GM12891 (cell line): ENCODE measurements at places on chromosomes 4 and X.
A peak's percentile ranks its signal among the peaks of the same experiment; 100 is the strongest.

- no peak for DNase-seq
Observed at GRCh38 chr4:116122124-116122523, 963.3 kb downstream of the TRAM1L1 start.

- no peak for DNase-seq
Observed at GRCh38 chr4:181272422-181272821, 970.8 kb upstream of the TENM3 start.

- DNase-seq: no peak
Observed at GRCh38 chrX:78111140-78111931, 7.3 kb downstream of the PGK1 start.

GRCh38 chr4:15784959-15785634 lies 7.0 kb downstream of the CD38 start:
- DNase-seq: no peak

DNA sequence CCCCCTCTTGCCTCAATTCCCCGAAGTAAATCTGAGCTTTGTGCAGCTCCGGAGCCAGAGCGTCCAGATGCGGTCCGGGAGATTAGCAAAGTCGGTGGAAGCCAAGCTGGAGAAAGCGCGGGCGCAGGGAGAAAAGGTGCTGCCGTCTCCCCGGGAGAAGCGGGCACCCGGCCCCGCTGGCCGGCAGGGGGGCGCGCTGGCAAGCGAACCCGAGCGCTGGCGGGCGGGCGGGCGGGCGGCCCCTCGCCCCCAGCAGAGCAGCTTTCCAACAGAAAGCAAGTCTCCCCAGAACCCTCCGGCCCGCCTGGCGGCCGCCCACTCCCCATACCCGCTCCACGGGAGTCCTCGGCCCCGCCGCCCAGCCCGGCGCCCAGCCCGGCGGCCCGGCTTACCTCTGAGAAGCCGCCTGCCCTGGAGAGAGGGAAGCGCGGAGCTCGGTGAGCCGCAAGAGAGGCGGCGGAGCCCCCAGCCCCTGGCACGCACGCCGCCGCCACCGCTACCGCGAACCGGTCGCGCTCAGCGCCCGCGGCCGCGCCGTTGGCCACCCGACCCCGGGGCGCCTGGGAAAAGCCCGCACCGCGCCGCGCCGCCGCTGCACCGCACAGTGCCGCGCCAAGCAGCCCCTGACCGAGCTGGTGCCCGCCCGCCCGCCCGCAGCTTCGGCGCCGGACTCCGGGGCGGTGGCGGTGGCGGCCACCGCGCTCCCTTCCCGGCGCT lies 529 bp upstream of the CITED1 start:
- DNase-seq: no peak

- DNase-seq: no peak
Observed at GRCh38 chr4:78370631-78371372, 180.8 kb upstream of the ANXA3 start.

GRCh38 chr4:110198049-110198434 lies 373 bp downstream of the ELOVL6 start:
- DNase-seq: no peak

DNA sequence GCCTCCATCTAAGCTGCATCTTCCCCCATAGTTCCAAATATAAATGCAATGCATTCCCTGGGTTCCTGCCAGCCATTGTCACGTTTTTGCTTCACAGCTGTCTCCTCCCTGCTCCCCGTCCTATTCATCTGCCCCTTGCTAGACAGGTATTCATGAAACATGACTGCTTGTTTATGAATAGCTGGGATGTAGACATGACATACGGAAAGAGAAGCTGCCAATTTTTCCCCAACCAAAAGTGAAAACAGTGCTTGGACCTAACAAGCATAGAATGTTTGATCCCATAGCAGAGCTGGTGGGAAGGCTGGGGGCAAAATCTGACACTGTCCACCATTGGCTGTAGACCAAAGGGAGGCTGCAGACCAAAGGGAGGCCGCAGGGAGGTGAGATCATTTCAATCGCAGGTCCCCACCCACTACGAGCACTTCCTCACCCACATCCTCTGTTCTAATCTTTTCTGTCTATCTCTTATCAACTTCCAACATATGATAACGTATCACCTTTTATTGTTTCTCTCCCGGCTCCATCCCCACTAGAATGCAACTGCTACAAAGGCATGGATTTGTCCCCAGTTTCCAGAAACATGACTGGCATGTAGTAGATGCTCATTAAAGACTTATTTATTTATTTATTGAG lies 8.5 kb upstream of the GYG2 start:
- DNase-seq: no peak

- no peak for DNase-seq
Observed at GRCh38 chr4:45971108-45971507, 152.7 kb downstream of the GABRG1 start.

DNA sequence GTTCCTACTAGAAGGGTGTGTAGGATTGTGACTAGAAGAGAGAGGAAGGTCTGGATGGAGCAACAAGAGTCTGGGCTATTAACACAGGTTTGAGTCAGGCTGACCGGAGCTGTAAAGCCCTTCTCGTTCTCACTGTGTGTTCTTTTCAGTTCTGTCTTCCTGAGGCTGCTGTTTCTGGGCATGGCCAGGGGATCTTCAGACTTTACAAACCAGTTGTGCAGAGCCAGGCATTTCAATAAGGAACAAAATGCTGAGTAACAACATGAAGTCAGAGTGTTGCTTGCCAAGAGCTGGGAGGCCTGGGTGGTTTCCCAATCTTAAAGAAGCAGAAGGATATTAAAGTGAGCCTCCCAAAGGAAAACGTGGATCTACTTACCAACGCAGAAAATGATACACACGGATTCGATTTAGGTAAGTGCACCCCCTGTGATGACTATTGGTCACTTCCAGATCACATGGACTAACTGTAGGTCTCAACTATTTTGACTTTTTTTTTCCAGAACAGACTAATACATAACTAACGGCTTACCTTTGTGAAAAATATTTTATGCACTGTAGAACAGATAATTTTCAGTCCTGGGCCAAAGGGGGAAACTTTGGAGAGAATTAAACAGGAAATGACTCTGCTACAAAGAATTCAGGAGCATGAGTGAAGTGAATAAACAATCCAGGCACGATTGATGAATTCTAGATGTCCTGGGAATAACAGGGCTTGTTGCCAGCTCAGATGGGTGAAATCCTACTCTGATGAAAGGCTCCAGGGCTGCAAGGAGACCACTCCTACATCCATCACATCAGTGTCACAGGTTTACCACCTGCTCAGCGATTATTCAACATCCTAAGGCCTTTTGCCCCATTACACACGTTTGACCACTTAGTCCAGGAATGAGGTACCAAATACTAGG lies 94.5 kb downstream of the ANXA3 start:
- DNase-seq: no peak

DNA sequence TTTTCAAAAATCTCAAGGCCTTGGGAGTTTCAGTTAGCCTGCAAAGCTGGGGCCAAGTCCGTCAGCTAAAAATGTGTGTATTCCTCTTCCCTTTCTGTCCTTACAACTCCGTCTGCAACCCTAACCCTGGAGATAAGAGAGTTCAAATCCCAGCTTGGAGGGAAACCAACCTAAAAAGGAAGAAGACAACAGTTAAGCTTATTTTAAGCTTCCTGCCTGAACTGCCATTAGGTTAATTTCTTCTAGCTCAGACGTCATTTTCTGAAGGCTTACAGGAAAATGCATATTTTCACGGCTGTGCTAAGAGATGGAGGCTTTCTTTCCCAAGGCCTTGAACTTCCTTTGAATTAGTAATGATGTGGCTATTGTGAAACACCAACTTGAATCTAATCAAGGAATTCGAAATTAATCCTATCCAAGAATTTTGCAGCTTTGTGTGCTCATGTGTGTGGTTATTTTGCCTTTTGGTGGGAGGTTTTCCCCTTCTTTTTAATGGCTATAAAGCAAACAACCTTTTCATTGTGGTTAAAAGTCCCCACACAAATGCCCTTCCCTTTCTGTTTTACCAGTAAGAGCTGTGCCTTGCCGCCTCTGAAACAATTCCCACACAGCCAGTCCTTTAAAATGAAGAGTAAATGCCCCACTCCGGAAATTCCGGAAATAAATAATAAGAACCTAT lies 103.5 kb downstream of the IRF2 start:
- no peak for DNase-seq

- DNase-seq: no peak
Observed at GRCh38 chrX:44338361-44338760, 5.1 kb downstream of the EFHC2 start.

GRCh38 chrX:75038925-75039324 lies 113.7 kb upstream of the NEXMIF start:
- no peak for DNase-seq

GRCh38 chr4:8067945-8068896 lies 90.4 kb downstream of the ABLIM2 start:
- no peak for DNase-seq

DNA sequence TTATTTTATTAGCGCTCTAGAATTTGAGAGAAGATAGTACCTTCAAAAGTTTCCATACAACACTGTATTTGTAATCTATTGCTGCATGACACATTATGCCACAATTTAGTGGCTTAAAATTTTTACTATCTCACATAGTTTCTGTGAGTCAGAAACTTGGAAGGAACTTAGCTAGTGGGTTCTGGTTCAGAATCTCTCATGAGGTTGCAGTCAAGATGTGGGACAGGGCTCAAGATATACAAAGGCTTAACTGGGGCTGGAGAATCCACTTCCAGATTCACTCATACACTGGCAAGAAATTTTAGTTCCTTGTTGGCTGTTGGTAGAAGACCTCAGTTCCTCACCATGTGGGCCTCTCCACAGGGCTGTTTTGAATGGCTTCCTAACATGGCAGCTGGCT lies 11.5 kb upstream of the C4orf54 start:
- DNase-seq: no peak

GRCh38 chrX:42432552-42432951 lies 345.4 kb downstream of the PPP1R2C start:
- DNase-seq: no peak

GRCh38 chr4:3803475-3803847 lies 37.3 kb downstream of the ADRA2C start:
- no peak for DNase-seq

- DNase-seq: no peak
Observed at GRCh38 chr4:127224556-127224955, 408.2 kb upstream of the INTU start.

- DNase-seq: no peak
Observed at GRCh38 chrX:149841929-149842328, 39.1 kb upstream of the MAGEA8 start.

GRCh38 chr4:154741922-154742850 lies 1.6 kb upstream of the LRAT start:
- peak; percentile 14 for DNase-seq

DNA sequence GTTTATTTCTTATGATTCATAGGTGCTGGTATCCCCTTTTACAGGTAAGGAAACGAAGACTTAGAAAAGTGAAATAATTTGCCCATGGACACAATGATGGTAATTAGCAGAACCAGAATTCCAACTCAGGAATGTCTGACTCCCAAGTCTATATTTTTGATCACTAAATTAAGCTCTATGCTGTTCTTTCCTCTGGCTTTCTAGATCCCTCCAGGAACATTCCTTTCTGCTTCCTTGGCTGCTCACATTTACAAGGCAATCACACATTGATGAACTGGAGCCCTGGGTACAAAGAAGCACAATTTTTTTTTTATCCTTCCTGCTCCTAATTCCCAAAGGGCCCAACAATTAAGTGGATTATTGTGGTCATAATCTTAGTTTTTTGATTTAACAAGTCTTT lies 7.0 kb upstream of the CDKN2AIP start:
- no peak for DNase-seq

DNA sequence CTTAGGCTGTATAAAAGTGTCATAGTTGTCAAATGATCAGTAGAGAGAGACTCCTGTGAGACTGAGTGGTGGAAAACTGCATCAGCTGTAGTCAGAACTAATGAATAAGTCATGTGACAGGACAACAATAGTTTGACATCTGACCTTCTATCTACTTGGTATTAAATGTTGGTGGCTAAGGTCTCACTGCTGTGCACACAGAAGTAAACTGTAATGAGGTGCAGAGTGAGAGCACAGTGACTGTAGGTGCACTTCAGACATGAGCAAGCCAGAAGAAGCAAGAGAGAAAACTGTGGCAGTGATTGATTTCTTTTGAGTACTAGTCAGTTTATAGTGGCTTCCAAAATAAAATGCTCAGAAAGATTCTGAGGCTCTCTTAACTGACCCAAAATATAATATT lies 803.6 kb downstream of the RAPGEF2 start:
- no peak for DNase-seq

- DNase-seq: no peak
Observed at GRCh38 chr4:155657985-155658680, 8.5 kb upstream of the GUCY1A1 start.

DNA sequence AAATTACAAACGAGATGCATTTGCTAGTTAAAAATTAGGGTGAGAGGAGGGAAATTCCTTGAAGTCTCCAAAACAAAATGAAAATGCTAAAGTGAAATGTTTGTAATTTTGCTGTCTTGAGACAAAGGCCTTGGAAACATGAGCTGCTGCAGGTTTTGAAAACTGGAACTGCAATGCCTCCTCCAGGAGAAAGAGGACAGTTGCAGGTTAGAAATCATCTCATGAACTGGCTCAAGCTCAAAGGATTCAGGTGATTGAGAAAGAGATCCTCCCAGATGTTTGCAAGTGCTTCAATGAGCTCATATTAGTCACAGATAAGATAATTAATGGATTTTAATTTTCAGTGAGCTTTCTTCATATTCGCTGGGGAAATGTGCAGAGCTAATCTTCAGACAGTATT lies 32.4 kb downstream of the SMPX start:
- DNase-seq: no peak

- no peak for DNase-seq
Observed at GRCh38 chrX:72247206-72247942, 8.5 kb upstream of the ERCC6L start.

DNA sequence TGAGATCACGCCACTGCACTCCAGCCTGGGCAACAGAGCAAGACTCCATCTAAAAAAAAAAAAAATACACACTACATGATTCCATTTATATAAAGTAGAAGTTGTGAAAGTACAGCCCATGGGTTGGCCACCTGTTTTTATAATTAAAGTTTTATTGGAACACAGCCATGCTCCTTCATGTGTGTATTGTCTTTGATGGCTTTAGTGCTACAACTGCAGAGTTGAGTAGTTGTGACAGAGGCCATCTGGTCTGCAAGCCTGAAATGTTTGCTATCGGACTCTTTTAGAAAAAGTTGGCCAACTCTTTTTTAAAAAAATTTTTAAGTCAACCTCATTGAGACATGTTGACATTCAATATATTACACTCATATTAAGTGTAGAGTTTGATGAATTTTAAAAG lies 41.2 kb upstream of the DUSP21 start:
- no peak for DNase-seq

DNA sequence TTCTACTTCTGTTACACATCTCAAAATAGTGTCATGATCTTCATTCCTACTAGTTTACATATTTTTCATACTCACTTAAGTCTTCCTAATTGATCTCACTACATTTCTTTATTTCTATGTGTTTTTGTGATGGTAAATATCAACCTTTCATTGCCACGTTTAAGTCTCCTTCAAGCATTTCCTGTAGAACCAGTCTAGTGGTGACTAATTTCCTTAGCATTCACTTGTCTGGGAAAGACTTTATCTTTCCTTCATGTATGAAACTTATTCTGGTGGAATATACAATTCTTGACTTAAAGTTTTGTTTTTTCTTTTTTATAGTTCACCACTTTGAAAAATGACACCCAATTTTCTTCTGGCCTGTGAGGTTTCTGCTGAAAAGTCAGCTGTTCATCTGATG lies 181.4 kb upstream of the NEIL3 start:
- no peak for DNase-seq
